Colonic mucosa (tissue), 4 donors: ENCODE measurements at places on chromosomes 16 and 17.

DNA sequence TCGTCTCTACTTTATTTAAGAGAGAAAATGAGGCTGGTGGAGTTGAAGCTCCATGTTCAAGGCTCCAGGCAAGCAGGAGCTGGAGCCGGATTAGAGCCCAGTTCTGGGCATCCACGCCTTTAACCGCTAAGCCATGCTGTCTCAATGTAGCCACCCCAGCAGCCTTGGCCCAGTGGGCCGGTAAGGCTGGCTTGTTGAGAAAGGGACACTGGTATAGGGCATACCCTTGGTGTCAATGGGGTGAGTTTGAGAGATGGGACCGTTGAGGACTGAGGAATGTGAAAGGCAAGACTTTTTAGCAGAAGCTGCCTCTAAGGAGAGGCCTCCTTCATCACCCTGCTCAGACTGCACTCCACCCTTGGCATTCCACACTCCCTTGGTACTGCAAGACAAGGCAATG is 147.4 kb downstream of the CYLD start:
- DNase-seq = no peak

GRCh38 chr16:24524855-24525677 is 14.3 kb upstream of the RBBP6 start:
- no peak for DNase-seq

DNA sequence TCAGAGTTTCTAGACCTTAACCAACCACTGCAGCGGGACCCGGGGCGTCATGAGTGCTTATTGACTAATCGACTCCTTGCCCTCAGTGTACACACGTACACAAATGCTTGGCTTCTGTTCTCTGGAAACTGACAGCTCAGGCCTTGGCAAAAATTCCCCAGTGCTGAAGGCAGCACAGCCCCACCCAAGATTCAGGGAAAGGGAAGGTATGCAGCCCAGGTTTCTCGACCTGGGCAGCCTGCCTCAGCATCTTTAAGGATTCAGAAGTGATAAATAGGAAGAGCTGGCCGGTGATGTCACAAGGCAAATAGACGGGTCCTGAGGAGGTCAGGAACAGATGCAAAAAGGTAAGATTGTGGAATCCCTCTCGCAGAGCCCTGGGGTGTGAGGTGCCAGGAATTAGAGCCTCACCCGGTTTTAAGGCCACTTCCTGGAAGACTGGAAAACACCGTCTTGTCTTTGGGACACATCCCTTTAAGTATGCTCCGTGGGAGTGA is 9.0 kb upstream of the CDH3 start:
- DNase-seq = no peak

GRCh38 chr16:67246081-67246755 is 1.1 kb downstream of the FHOD1 start:
- peak; percentile 78 for DNase-seq

DNA sequence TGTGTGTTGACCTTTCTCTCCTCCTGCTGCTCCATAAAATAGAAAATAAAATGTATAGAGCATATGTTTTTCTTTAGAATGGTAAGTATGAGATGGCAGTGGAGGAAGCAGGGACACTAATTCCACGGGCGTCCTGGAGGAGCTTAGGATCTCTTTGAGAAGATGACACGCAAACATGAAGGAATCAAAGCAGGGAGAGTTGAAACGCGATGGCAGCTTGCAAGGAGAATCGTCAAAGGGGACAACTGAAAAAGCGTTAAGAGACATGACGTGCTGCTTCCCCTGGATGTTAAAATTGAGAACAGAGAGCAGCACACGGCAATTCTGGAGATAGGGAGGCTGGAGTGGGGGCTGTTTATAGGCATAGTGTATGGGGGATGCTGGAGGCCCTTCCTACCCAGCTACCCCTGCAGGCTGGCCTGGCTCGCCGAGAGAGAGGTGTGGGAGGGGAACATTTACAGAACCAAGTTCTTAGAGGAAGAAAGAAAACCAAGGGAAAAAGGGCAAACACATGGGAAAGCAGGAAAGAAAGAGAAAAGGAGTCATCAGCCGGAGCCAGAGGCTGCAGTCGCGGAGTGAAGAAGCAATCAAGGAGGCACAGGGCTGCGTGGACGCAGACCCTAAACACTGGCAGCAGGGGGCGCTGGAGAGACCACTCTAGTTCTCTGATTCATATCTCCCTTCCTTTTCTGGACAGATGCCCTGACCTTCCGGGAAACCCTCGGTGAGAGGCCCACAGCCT is 55.8 kb downstream of the MYH13 start:
- DNase-seq = peak; percentile 71

- peak; percentile 46 for DNase-seq
Observed at GRCh38 chr17:29138971-29139691, 41.1 kb downstream of the MYO18A start.

DNA sequence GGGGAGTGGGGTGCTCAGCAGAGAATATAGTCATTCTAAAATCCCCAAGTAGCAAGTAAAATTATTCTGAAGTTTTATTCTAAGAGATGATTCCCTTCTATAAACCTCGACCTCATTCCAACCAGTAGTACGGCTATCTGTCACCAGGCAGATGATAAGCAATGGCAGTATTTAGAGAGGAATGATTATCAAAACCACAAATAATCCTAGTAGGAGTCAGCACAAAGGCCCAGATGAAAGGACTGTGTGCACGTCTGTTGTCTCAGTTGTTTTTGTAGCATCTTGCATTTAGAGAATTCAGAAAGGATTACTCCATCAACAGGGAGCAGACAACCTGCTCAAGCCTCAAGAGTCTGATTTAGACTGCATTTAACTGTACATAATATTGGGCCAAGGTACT is 21.2 kb downstream of the EZH1 start:
- DNase-seq = no peak

GRCh38 chr17:58755269-58755576 is 431 bp upstream of the PPM1E start:
- DNase-seq = no peak

GRCh38 chr16:75279305-75279704 is 27.9 kb upstream of the BCAR1 start:
- no peak for DNase-seq

GRCh38 chr17:36512641-36513040 is 22.0 kb downstream of the MYO19 start:
- DNase-seq = no peak

DNA sequence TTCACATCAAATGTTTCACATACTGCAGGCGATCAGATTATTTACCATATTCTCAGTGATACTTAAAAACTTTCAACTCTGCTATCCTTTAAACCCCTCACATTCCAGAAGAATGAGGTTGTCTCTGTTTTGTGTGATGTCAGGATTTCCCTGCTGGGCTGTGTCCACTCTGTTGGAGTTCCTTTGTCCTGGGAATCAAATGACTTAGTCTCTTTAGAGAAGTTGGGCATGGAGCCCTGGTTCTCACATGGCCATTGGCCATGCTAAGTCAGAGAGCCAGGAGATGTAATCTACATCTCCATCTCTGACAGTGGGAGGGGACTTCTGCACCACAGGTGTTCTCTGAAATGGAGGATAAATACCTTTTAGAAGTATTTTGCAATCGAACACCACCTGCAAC is 205.1 kb upstream of the MAF start:
- DNase-seq = no peak

- no peak for DNase-seq
Observed at GRCh38 chr17:81630274-81630673, 6.6 kb downstream of the NPLOC4 start.

GRCh38 chr16:72023962-72024361 is 15.4 kb downstream of the DHODH start:
- DNase-seq = no peak

DNA sequence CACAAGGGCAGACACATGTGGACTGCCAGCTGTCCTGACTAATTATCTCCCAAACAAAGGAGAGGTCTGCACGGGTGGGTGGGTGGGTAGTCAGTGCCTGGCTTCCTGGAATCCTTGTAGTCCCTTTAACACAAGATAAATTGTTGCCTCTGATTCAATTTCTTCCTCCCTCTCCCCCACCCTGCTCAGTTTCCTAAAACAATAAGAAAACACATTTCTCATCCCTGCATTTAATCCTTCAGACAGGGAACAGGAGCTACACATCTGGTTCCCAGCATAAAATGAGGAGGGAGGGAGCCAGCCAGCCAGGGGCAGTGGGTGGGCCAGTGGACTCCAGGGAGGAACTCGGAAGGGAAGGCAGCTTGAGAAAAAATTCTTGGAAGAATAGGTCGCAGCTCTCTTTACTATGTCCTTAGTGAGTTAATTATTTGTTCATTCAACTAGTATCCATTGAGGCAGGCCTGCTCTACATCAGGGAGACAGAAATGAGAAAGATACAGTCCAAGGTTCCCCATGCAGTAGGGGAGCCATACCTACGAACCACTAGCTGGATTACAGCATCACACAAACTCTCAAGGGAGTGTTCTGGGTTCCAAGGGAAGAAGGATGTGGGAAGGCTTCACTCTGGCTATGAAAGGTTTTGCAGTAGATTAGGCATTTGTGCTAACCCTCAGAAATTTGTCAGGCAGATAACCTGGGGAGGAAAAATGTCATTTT is 58.3 kb downstream of the CCT6B start:
- no peak for DNase-seq

- DNase-seq = peak; percentile 82
Observed at GRCh38 chr17:30344283-30345088, 10.6 kb upstream of the TMIGD1 start.

DNA sequence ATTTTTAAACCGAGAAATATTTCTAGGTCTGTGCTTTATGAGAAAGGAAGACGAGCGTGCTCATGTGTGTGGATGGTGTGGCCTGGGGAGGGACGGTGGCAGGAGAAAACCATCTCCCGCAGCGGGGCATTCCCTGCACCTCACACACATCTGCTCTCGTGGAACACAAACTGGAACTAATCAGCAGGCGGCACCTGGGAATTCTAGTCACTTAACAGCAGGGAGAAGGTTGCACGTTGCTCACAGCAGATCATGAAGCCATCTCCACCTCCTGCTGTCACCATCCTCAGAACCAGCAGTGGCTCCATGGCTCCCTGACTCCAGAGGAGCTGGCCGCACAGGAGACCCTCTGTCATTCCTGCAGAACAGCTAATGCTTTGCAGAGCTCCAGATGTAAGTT is 35.2 kb downstream of the ADCY9 start:
- DNase-seq = no peak

GRCh38 chr16:58467905-58468304 is 32.0 kb upstream of the NDRG4 start:
- no peak for DNase-seq

- no peak for DNase-seq
Observed at GRCh38 chr17:82596837-82597672, 51.2 kb downstream of the WDR45B start.

- no peak for DNase-seq
Observed at GRCh38 chr16:66925322-66925840, at the start of gene RRAD. Gene RRAD, minus strand, starts transcription at chr16:66925535. Its CDS starts 356 bp downstream, at chr16:66925179.

- peak; percentile 58 for DNase-seq
Observed at GRCh38 chr16:56193951-56194726, 2.9 kb downstream of the GNAO1 start.

DNA sequence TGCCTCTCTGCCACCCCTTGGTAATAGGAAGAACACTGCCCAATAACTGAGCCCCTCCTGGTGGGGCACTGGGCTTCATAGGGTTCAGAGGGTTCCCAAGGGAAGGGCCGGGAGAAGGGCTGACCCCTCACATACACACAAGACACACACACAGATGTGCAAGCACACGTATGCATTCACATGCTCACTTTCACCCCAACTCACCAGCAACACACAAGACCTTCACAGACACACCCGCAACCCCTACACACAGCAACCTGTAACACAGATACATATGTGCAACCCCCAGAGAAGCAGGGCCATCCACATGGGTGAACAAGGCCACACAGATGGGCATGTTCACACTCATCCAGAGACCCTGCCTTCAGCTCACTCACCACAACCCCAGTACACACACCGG is 225.1 kb downstream of the ZNF423 start:
- DNase-seq = no peak

- no peak for DNase-seq
Observed at GRCh38 chr17:34850023-34850422, 111.2 kb downstream of the CCT6B start.

GRCh38 chr17:17748179-17748578 is 66.9 kb downstream of the RAI1 start:
- DNase-seq = no peak

GRCh38 chr17:73255671-73256181 is 6.0 kb downstream of the CPSF4L start:
- DNase-seq = peak; percentile 51

- no peak for DNase-seq
Observed at GRCh38 chr16:87025676-87026075, 291.5 kb downstream of the C16orf95 start.

DNA sequence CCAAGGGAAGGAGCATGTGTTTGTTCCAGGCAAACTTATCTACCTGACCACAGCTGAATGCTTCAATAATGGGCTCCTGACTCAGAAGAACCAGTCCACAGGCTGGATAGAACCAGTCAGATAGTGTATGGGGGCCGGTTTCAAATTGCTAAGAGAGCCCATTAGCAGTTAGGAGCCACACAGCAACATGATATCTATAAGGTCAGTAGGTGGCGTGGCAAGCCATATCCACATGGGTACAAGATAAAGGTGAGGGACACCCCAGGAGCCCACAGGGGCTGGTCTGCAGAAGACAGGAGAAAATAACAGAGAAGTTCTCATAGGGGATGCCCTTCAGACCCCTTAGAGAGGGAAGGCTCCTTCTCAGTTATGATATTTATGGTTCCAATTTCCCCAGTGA is 31.6 kb upstream of the CDRT15 start:
- DNase-seq = no peak

DNA sequence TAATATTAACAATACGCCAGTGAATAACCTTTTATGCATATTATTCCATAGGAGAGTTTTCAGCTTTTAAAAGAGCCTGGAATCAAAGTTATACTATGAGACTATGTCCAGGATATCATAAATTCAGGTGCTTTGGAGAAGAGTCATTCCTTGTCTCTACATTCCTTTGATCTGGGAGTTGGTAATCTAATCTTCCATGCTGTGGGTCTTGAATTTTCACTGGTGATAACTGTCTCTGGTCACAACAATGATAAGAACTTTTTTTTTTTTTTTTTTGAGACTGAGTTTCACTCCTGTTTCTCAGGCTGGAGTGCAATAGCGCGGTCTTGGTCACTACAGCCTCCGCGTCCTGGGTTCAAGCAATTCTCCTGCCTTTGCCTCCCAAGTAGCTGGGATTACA is 50.8 kb downstream of the CHD9 start:
- no peak for DNase-seq

DNA sequence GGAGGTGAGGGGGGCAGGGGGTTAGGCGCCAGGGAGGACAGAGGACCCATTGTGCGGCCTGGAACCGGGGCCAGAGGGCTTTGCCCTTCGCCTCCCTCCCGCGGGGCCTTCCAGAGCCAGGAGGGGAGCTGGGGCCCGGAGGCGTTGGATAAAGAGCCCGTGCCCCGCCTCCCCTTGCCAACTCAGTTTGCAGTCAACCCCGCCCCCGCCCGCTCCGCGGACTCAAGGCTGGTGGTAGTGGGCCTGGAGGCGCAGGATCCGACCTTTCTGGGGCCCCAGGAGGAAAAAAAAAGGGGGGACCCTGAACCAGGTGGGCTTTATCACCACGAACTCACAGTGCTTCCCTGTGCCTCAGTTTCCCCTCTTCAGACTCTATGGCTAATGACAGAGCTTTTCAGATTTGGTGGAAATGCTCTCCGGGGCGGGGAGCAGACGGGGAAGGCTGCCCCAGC is 2.0 kb upstream of the SPHK1 start:
- DNase-seq = no peak
